Hematopoietic multipotent progenitor cell treated with erythropoietin and hydrocortisone succinate and interleukin-3 and kit ligand, for 17 days (in vitro differentiated cells): ENCODE measurements at places on chromosomes 3 and 15.
A peak's percentile ranks its signal among the peaks of the same experiment; 100 is the strongest.

DNA sequence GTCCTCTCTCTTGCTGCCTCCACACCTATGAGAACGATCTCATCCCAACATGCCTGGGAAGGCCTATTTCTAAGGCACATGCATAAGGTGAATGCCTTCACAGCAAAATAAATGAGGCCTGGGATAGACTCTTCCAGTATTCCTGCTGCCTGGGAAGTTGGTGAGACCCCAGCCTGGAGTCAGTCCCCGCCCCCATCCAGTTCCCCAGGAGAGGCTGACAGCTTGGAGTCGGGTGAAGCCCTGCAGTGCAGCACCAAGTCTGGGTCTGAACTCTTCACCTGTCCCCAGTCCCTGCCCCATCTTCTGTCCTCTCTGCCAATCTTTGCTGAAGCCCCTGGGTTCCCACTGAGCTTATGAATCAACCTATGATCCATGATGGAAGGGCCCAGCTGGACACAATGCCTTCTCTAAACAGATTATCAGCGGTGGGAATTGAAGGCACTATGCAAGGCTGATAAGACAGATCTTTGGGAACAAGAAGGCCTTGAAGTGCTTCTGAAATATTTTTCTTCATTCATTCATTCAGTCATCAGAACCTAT, 10.2 kb upstream of the APBA2 start:
- no peak for DNase-seq

DNA sequence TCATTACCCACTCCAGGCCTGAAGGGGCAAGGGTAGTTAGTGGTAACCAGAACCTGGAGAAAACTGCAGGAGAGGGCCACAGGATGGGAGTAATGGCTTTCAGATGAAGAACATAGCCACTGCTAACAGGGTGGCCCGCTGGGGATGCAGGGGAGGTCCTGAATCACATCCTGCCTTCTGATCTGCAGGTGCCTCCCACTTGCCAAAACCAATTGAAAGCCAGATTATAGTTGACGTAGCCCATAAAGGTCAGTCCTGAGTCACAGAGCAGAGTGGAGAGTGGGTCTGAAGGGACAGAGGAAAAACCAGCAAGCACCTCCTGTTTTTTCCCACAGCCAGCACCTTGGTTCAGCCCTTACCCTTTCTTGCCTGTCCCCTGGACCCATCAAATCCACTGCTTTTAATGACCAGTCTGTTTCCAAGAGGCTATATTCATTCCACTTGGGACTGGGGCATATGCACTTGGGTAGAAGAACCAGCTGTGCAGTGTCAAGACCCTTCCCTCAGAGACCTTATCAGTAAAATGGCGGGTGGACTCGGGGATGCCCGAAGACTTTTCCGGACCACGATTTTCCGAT, 646 bp upstream of the SLC35G2 start:
- no peak for DNase-seq

- DNase-seq = no peak
These were observed 54.9 kb downstream of the TMED3 start for GRCh38 chr15:79365765-79366164.

DNA sequence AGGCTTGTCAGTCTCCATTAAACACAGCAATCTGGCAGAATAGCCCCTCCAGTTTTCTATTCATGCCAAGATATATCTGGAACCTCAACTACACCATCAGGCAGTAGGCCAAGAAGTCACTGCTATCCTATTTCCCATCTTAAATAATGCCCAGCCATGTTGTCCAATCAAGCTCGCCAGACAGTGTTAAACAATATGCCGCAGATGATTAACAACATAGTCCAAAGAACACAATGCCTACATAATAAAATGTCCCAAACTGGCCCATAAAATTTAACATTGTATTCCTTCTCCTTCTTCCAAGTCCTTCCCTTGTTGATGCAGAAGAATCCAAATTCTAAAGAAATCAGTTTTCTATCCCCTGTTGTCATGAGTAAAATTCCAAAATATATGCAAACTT, 427.4 kb upstream of the PPP2R3A start:
- DNase-seq = no peak

GRCh38 chr3:136305879-136306278, 55.7 kb downstream of the PCCB start:
- peak; percentile 28 for DNase-seq

- DNase-seq = peak; percentile 29
These were observed 421 bp downstream of the BMF start for GRCh38 chr15:40108061-40108854.

- no peak for DNase-seq
These were observed 573.0 kb downstream of the TUSC7 start for GRCh38 chr3:117282566-117282965.

DNA sequence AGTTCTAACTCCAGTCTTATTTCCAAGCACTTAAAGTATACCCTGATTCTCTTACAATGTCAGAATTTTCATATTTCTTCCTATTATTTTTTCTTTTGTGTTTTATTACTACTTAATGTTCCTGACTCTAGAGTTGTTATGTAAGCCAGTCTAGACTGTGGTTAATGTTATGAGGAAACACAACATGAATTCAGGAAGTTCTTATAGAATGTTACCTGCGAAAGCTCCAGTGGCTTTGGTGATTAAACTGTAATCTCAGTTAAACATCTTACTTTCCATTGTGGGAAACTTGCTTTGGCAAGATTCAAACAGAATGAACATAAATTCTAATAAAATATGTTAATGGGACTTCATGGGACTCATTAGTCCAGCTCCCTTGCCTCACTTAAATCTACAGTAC, 36.6 kb upstream of the CHL1 start:
- no peak for DNase-seq

- peak; percentile 52 for DNase-seq
These were observed 50.0 kb downstream of the RLBP1 start for GRCh38 chr15:89171136-89172072.

- no peak for DNase-seq
These were observed 35.5 kb downstream of the LEO1 start for GRCh38 chr15:51936105-51936478.

GRCh38 chr15:49293941-49294340, 123.9 kb downstream of the GALK2 start:
- no peak for DNase-seq

GRCh38 chr3:48446043-48446424, 503 bp upstream of the ATRIP start:
- DNase-seq = no peak

DNA sequence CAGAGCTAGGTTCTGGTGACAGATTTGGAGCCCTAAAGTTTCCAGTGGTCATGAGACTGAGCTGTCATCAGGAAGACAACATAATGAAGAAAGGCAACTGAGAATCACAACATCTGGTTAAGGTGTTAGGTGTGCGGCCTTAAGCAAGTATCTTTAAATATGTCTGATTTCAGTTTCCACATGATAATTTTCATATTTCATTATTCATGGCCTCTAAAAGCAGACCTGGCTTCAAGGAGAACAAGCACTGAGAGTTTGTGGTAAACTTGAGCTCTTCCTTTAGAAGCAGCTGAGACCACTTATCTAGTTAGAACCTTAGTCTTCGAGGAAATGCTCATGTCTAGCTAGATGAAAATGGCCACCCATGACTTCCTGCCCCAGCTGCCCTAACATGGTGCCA, 25.7 kb upstream of the MYLK start:
- DNase-seq = no peak

- no peak for DNase-seq
These were observed 38.8 kb upstream of the SPTBN5 start for GRCh38 chr15:41932511-41933289.

GRCh38 chr3:119555309-119555735, 4.1 kb downstream of the CD80 start:
- no peak for DNase-seq

DNA sequence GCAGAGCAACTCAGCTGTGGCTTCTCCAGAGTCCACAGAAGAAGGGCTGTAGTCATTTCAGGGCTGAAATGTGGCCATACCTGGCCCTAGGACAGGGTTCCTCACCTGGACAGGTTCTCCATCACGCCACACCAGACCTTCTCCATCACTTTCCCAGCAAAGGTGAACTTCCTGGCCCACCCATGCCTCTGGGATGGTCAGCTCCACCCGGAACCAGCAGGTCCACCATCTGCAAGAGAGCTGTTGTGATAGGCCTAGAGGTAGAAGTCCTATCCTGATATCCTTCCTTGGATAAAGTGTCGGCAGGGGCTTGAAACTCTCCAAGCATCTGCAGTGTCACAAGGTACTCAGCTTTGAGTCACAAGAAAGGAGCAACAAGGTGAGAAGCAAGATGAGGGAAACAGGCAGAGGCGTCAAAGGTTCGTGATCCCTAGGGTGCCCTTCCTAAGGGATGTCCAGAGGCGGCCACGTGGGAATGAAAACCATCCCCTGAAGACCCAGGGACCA, 948 bp downstream of the MAN2C1 start:
- DNase-seq = no peak

DNA sequence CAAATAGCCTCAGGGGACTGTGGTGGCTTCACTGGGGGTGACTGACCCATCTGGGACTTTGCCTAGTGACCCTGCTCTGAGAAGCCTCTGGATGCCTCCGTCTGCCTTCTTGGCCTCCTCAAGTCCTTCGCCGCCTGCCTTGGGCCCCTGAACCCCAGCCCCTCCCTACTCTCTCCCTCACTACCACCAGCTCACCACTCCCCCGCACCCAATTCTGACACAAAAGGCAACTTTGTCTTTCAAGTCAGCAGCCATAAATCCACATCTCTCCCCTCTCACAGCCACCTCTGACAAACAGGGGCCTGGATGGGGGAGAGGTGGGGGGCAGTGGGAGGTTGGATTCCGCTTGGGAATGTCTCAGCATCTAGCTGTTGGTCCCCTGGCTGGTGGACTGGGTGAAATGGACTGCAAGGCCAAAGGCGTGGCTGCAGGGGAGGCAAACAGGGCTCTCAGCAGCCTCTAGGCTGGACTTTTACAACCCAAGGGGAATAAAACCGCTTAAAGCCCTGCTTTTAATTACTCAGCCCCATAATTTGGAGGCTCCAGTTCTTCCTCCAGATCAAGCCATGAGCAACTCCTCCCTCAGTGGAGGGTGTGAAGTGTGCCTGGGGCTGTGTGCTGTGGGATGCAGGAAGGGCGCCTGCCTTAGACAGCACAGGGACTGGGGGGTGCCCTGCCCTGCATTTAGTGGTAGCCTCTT, 33.4 kb downstream of the IGDCC3 start:
- no peak for DNase-seq

DNA sequence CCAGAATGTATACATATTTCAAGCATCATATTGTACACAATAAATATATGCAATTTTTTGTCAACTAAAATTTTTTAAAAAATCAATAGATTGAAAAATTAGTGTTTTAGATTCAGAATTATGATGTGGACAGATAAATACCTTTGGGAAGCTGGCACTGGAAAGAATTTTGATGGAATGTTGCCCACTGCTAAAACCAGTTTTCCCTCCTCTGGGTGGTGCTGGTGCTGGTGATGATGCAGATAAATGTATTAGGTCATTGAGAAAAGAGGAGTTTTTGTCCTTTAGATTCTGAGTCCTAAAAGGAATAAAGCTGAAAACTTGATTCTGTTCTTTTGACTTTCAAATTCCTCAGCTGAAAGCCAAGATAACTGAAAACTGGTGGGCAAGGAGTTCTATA, 56.0 kb upstream of the SUCLG2 start:
- no peak for DNase-seq

GRCh38 chr3:133264920-133265319, 134.9 kb upstream of the BFSP2 start:
- DNase-seq = no peak

- DNase-seq = peak; percentile 94
These were observed at the start of gene SHQ1 for GRCh38 chr3:72847751-72848702. SHQ1 (minus strand) TSS chr3:72848445; CDS start chr3:72848340, 105 bp downstream.

- no peak for DNase-seq
These were observed 1398.6 kb upstream of the ALCAM start for GRCh38 chr3:103968131-103968530.

DNA sequence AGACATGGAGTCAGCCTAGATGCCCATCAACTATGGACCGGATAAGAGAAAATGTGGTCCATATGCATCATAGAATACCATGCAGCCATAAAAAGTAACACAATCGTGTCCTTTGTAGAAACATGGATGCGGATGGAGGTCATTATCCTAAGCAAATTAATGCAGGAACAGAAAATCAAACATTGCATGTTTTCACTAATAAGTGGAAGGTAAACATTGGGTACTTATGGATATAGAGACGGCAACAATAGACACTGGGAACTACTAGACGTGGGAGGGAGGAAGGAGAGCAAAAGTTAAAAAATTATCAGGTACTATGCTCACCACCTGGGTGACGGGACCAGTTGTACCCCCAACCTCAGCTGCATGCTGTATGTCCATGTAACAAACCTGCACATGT, 2.5 kb downstream of the PLD1 start:
- DNase-seq = no peak

DNA sequence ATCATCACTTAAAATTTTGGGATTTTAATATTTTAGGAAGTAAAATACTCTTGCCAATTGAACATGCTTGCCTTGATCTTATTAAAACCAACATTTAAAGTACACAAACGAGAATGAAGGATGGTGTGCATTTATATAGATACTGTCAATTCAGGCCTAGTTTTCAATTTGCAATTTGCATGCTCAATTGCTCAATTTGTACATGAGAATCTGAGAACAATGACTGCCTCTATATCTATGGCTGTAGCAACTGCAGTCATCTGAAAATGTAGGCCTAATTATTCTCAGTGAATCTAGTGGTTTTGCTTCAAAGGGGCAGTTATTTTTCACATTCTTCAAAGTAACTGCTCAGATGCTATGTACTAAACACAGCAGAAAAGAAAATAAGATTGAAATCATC, 18.8 kb downstream of the ZBBX start:
- DNase-seq = no peak

GRCh38 chr3:108234387-108234957, 12.2 kb upstream of the IFT57 start:
- DNase-seq = no peak

DNA sequence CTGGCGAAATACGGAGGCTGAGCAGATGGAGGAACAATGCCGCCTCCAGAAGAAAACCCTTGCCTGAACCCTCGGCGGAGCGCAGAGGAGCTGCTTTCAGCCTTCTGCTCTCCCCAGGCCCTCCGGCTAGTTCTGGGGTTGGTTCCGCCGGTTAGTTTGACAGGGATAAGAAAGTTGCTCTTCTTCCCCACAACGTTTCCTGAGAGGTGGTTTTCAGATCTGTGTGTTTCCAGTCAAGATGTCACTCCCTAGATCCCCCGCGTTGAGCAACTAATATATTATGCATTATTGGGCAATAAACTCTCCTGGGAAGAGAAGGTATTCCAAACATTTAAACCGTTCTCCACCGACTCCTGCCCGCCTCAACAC, 551 bp downstream of the NLGN1 start:
- no peak for DNase-seq

DNA sequence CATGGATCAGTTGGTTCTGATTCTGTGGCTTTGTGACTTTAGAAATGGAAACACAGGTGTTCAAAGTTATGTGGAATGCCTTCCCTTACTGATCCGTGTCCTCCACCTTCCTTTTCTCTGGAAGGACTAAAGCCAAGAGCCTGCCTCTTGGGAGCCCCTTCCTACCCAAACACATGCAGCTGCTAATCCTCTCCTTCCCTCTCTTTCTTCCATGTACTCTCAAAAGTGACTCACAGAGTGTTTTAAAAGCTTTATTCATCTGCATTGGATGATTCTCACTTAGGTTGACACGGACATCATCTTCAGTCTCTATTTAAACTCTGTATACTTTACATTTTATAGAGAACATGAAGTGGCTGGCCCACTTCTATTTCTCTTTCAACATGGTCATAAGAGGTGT, 856.5 kb upstream of the ARPP21 start:
- no peak for DNase-seq

GRCh38 chr3:72907131-72907711, 19.4 kb downstream of the GXYLT2 start:
- DNase-seq = no peak

GRCh38 chr3:119810018-119810435, 28.1 kb downstream of the NR1I2 start:
- no peak for DNase-seq
